SK-N-DZ (cell line): ENCODE measurements at places on chromosomes 1 and 21.

GRCh38 chr21:35614396-35614921, 445.9 kb downstream of the SETD4 start:
- DNase-seq: no peak

GRCh38 chr21:41627428-41627827, 119.5 kb upstream of the TMPRSS2 start:
- no peak for DNase-seq

- no peak for DNase-seq
These were observed 52.7 kb upstream of the GCLM start for GRCh38 chr1:93961906-93962305.

DNA sequence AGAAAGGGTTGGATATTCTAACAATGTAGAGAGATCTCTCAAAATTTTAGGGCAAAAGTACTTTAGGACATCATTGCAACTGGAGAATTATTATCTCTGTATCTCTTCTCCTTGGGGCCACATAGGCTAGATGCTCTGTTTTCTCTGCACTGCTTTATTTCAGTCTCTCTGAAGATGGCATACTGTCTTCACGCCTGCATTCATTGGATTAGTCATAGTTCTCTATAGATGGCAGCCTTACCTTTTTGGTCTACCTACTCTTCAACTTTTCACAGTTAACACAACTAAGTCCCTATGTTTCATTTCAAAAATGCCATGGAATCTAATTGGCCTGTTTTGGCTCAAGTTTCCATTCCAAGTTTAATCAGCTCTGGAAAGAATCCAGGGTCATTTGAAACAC, 1623.3 kb upstream of the B3GALT2 start:
- peak; percentile 77 for DNase-seq

DNA sequence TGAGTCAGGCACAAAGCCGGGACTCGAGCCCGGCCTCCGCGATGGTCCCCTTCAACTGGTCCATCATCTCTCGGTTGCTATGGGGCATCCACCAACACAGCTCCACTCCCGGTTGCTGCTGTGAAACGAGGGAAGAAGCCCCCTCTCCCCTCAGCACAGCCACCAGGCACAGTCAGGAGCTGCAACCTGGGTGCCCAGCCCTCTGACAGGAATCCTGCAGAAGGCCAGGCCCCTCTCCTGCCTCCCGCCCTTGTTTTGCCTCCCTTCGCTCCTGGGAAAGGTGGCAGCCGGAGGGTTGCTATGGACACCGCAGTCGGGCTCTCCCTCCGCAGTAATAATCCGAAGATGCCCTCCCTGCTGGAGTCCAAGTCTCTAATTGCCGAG, 8.9 kb upstream of the KCNN3 start:
- DNase-seq: no peak

- DNase-seq: no peak
These were observed 19.9 kb upstream of the LRRN2 start for GRCh38 chr1:204705493-204705811.

- DNase-seq: peak; percentile 67
These were observed 7.8 kb downstream of the C1orf162 start for GRCh38 chr1:111481387-111482221.

DNA sequence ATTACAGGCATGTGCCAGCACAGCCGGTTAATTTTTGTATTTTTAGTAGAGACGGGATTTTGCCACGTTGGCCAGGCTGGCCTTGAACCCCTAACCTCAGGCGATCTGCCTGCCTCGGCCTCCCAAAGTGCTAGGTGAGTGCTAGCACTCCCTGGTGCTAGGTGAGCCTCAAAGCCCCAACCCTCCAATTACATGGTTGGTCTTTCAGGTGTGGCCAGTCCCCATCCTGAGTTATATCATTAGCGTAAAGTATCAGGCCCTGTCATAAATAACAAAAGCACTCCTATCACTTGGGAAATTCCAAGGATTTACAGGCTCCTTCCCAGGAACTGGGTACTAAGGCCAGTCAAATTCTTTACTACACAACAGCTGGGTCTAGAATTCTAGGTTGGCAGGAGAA, 138.0 kb downstream of the PIK3R3 start:
- DNase-seq: no peak

DNA sequence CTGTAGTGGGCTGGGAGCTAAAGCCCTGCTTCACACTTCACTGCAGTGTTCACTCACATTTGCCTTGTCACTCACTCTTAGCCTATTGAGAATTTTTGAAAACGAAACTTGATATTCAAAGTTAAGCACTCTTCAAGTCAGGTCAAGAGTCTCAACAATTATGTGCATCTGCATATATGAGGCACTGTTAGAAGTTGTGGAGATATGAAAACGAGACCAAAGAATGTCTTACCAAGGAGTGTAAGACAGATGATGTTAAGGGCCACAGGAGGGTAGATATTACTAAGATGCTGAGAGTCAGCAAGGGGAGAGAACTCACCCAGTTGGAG, 64.7 kb upstream of the GJA8 start:
- no peak for DNase-seq

GRCh38 chr1:52159033-52159789, 17.3 kb downstream of the ZFYVE9 start:
- no peak for DNase-seq

DNA sequence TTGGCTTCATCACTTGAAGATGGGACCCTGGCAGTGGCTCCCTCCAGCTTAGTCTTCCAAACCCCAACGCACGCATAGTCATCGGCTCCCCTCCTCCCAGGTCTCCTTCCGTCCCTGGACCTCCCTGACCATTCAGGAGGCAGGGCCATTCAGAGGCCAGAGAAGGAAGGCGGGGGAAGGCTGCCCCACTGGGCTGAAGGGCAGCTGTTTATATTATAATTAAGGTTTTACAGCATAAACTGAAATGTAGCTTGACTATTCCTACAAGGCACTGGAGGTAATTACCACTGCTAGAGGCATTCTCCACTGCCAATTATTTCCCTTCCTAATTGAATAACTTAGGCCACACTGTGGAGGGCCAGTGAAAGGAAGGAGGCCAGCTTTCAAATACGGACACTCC, 170.6 kb upstream of the PROX1 start:
- DNase-seq: no peak

- no peak for DNase-seq
These were observed 66.6 kb downstream of the SYT2 start for GRCh38 chr1:202643397-202644218.

- no peak for DNase-seq
These were observed 46.8 kb downstream of the WDR3 start for GRCh38 chr1:117976381-117976780.

GRCh38 chr1:179925922-179926849, 28.4 kb upstream of the CEP350 start:
- DNase-seq: no peak

- no peak for DNase-seq
These were observed 109.3 kb downstream of the RUNX1 start for GRCh38 chr21:34939673-34940331.

DNA sequence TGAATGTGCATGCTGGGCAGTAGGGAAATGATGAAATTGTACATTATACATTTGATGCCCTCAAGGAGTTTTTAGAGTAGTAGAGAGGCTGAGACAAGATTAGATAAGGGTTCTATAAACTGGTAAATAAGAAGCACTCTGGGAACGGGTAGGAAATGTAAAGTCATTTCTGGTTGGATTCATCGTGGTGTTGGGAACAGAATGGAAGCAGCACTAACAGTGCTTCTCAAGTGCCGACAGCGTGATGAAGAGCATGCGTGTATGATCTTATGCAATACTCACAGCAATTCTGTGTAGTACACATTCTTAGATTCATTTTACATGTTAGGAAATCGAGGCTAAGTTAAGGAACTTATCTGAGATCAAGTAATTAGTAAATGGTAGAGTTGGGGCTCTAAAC, 45.9 kb downstream of the GPR88 start:
- DNase-seq: no peak

DNA sequence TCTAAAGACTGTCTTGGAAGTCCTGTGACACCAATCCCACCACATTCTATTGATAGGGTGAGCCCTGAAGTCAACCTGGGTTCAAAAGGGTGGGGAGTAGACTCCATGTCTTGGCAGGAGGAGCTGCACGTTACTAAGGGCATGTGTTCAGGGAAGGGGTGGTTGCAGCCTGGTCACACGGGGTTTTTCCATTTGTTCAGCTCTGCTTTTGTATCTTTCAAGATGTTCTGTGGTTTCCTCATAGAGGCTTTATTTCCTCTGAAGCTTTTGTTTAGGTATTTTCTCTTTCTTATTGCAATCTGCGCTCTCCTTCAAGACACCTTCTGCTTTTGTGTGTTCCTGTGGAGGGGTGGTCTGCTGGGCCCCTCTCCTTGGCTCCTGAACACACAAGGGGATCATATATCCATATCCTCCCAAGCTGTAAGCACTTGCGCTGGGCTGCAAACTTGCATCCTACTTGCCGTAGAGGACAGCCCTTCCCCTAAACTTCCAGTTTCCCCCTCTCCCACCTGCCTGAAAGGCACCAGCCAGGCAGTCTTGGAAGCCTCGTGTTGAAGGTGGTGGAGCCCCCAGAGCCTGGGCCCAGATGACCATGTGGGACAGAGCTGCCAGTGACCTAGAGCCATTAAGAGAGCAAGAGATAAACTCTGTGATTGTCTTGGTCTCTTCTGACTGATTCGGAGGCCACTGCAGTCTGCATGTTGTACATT, 62.5 kb upstream of the TRAPPC10 start:
- DNase-seq: no peak

- no peak for DNase-seq
These were observed 2.5 kb upstream of the TRIM11 start for GRCh38 chr1:228408869-228409805.

DNA sequence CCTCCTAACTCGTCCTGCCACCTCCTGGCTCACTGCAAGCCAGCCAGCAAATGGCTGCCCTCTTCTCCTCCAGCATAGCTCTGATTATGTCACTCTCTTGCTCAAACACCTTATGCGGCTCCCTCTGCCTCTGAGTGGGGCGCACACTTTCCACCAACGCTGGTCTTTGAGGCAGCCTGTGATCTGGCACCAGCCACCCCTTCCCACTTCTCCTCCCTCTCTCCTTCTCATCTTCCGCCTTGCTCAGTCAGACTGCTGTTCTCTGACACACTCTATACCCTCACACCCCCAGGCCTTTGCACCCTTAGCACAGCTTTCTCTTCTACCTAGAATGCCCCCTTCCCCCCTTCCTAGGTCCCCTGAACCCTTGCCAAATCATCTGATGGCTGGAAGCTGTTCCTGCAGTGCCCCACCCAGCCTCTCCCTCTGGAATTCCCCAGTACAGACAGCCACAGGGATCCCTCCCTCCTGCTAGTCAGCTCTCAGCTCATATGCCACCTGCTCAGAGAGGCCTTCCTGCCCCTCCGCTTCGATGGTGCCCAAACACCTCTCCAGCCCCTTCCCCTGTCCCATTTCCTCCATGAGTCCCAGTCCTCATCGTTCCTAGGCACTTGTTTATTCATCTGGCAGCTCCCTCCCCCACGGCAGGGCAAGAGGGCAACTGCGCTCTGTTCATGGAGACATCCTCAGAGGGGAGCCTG, 21.7 kb upstream of the PEF1 start:
- DNase-seq: no peak

DNA sequence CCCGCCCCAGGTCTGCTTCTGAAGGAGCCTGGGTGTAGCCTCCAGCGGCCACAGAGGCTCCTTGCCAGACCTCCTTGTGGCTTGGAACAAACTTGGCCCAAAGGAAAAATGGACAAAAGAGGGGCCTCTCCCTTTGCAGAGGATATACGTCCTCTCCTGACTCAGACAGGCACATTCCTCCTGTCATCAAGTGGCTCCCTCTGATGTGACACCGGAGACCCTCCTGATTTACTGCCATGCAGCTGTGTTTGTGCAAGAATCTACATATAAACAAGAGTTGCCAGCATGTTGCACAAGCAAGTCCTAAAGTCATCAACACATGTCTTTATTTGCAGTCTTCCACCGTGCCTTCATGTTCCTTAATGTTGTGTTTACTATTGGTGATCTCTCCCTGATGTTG, 54.1 kb upstream of the F3 start:
- no peak for DNase-seq

- no peak for DNase-seq
These were observed 14.4 kb downstream of the CD58 start for GRCh38 chr1:116556289-116557006.

- DNase-seq: no peak
These were observed 59.6 kb downstream of the RPS6KC1 start for GRCh38 chr1:213110349-213111300.

DNA sequence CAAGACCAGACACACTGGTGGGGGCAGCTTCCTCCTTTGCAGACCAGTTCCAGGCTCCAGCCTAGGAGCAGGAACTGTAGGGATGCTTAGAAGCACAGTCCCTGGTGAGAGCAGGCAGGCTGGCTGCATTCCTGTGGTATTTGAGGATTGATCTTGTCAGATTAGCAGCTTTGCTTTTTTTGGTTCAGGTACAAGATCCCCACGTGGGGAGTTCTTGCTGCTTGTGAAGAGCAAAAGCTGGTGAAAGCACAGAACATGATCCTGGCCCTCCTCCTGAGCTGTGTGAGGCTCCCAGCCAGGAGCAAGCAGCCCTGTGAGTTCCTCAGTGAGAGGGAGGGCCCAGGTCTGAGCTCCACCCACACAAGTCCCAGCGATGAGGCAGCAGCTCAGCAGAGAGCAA, 75.3 kb upstream of the ARTN start:
- no peak for DNase-seq

DNA sequence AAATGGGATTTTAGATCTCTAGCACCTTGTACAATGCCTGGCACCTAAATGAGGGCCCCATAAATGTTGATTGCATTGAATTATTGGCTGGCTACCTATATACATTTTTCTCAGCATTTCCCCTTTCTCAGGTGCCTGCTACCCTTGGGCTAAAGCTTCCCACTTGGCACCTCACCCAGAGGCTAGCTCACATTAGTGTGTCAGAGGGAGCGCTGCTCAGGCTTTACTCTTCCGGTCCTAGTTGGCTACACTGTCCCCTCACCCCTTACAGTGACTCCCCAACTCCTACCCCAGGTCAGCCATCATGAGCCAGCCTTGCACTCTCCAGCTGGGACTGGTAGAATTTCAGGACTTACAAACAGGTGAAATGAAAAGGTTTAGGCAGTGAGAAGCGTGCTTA, 9.5 kb downstream of the TRAF5 start:
- DNase-seq: no peak

DNA sequence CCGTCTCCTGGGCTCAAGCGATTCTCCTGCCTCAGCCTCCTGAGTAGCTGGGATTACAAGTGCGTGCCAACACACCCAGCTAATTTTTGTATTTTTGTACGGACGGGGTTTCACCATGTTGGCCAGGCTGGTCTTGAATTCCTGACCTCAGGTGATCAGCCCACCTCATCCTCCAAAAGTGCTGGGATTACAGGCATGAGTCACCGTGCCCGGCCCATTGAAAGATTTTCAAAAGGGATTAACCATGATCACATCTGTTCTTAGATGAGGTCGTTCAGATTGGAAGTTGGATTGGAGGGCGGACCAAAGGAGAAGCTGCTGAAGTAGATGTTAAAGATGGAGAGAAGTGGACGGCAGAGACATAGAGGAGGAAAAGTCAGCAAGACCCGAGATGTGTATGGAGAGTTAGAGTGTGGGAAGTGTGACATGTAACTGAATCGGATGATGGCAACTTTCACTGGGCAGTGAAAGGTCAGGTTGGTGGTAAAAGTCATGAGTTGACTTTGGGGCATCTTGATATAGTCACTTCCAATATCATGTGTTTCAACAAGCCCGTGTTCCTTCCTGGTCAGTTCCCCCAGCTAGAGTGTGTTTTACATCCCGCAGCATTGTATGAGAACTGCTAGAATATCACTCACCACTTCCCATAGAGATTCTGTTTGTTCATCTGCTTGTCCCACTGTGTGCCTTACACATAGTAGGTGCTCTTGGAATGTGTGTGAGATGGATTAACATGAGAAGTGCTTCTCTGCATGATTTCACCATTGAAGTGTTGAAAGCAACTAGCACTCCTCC, 54.4 kb upstream of the TINAGL1 start:
- no peak for DNase-seq

- DNase-seq: no peak
These were observed 84.6 kb upstream of the SERBP1 start for GRCh38 chr1:67514786-67515185.

GRCh38 chr1:165632491-165632890, 1.5 kb downstream of the MGST3 start:
- DNase-seq: no peak
